ENCODE measurements at places on chromosomes 2 and 18. TPM values are rescaled to one million over a fixed set of nuclear protein-coding genes. Genes with fewer than 3 reads are reported as not detected.

GRCh38 chr18:57885931-57886330 is 82.8 kb upstream of the ATP8B1 start:
- no peak overlapping the region for H3K27ac ChIP-seq
- no peak overlapping the region for H3K4me3 ChIP-seq
- DNase-seq = no peak
- H3K36me3 ChIP-seq = no peaks in the 10 kb centered on the region
- no peaks in the 10 kb centered on the region for H3K27me3 ChIP-seq

DNA sequence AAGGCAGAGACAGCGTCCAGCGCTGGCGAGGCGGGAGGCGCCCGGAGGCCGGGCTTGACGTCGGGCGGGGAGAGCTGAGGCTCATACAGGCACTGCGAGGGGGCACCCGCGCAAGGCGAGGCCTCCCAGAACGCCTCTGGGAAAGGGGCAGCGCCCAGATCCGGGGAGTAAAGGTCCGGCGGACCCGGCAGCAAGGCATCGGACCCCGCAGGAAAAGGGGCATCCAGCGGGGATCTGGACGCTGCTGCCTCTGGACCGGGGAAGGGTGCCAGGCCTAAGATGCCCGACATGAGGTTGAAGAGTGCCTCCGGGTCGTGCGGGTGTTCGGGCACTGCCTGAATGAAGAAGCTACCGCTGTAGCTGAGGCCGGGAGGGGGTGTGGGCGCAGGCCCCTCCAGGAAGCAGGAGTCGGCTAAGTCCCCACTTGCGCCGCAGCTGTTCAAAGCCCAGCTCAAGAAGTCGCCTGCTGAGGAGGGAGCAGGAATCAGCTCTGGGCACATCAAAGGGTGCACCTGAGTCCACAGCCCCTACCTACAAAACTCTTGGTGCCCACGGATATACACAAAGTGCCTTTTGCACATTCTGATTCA is 937 bp downstream of the EGR4 start:
- peaks cover 20% of the 10 kb centered on the region for H3K4me1 ChIP-seq
- DNase-seq = no peak
- H3K27ac ChIP-seq = no peak overlapping the region
- H3K4me3 ChIP-seq = no peak overlapping the region
- peaks cover 20% of the 10 kb centered on the region for H3K27me3 ChIP-seq

DNA sequence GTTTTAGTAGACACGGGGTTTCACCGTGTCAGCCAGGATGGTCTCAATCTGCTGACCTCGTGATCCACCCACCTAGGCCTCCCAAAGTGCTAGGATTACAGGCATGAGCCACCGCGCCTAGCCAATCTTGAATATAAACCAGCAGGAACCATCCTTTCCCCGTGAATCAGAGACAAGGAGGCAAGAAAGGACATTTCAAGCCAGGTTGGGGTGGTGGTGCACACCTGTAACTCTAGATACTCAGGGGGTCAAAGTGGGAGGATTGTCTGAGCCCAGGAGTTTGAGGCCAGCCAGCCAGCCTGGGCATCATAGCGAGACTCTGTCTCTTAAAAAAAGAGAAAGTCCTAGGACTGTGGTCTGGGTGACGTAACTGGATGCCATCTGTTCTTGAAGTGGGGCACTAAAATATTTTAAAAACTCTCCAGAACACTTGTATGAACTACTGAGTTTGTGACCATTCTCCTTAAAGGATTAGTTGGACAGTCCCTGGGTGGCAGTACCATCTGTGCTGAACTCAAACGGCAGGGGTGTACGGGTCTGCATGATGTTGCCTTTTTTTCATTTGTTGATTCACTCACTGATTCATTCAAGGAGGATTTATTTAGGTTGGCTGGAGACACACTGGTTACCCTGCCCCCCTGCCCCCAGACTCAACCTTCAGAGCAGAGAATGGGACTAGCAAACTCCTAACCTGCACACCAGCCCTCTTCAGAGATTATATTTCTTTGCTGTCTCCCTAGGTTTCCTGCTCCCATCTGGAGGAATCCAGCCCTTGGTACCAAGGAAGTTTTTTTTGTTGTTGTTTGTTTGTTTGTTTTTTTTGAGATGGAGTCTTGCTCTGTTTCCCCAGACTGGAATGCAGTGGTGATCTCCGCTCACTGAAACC is 2.9 kb upstream of the TLX2 start:
- peaks cover 41% of the 10 kb centered on the region for H3K27me3 ChIP-seq
- H3K27ac ChIP-seq = no peak overlapping the region
- H3K4me3 ChIP-seq = no peak overlapping the region
- no peaks in the 10 kb centered on the region for H3K36me3 ChIP-seq
- peaks cover 42% of the 10 kb centered on the region for H3K4me1 ChIP-seq

HOXD3 gene
- 11.8 TPM for total RNA-seq

MAP3K19 gene
- total RNA-seq = not detected

DNA sequence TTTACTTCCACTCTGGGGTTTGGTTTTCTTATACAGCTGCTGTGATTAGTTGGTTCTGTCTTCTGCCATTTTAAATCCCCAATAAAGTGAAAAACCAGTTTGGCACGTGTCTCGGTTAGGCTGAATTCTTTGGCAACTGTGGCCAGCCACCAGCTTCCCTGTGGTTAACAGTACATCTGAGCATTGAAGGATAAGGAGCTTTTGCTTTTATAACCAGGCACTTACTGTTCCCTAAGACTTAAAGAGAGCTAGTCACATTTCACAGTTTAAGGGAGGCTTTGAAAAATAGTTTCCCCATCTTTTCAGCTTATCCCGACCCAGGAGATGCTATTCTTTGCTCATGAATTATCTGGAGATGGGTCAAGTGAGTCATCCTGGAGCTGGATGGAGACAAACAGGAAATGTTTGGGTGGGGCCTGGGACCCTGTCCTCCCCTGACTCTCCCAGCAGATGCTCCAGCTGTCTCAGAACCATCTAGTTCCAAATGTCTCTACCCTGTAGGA is 57.3 kb upstream of the EML6 start:
- DNase-seq = no peak
- no peaks in the 10 kb centered on the region for H3K36me3 ChIP-seq
- peaks cover 56% of the 10 kb centered on the region for H3K4me1 ChIP-seq
- no peaks in the 10 kb centered on the region for H3K27me3 ChIP-seq
- H3K4me3 ChIP-seq = no peak overlapping the region

NOL4 gene
- total RNA-seq = not detected

MROH2A gene
- total RNA-seq = not detected

GRCh38 chr2:203621981-203622515 is 84.4 kb upstream of the CD28 start:
- DNase-seq = no peak

GRCh38 chr18:73679941-73680712 is 467.5 kb downstream of the FBXO15 start:
- H3K4me1 ChIP-seq = no peaks in the 10 kb centered on the region
- H3K27ac ChIP-seq = no peak overlapping the region
- H3K4me3 ChIP-seq = no peak overlapping the region
- no peaks in the 10 kb centered on the region for H3K36me3 ChIP-seq

GRCh38 chr2:9879455-9880194 is 36.4 kb downstream of the TAF1B start:
- H3K27ac ChIP-seq = no peak overlapping the region
- H3K4me1 ChIP-seq = no peaks in the 10 kb centered on the region
- H3K27me3 ChIP-seq = no peaks in the 10 kb centered on the region
- no peak overlapping the region for H3K4me3 ChIP-seq
- no peak for DNase-seq

COL4A3 gene
- 1.5 TPM for total RNA-seq

- H3K36me3 ChIP-seq = no peaks in the 10 kb centered on the region
- no peak for DNase-seq
- no peaks in the 10 kb centered on the region for H3K27me3 ChIP-seq
These were observed 133.1 kb downstream of the NFATC1 start for GRCh38 chr18:79528846-79529245.

All from vagina (tissue), 2 donors.